NCI-H2029 (cell line): ENCODE measurements at places on chromosomes 3 and 15.

DNA sequence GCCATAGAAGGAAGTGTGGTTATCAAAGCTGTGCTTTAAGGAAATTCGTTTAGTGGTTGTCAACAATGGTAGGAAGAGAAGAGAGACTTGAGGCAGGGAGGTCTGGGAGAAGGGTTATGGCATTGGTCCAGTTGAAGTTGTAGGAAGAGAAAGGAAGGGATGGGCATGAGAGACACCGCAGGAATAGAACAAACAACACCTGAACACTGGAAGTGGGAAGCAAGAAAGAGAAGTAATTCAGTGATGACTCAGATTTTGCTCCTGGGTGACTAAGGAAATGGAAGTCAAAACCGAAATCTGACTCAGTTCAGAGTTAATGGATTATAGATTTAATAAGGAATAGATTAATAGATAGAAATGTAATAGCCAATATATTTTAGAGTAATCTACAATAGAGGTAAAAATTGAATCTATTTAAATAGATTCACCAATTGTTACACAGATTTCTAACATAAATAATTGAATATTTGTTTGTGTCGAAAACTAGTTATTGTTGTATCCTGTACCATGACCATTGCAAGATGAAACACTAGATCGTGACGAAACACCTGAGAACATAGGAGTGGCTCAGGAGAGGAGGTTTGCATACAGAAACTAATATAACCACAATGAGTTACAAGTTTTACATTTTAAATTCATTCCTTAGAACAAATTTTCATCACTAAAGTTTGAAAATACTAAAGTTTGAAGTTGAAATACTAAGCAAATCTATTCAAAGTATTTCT lies 36.0 kb downstream of the THBS1 start:
- no peak for DNase-seq

- no peak for DNase-seq
Measured at GRCh38 chr3:12730506-12731242, 28.4 kb downstream of the TMEM40 start.

DNA sequence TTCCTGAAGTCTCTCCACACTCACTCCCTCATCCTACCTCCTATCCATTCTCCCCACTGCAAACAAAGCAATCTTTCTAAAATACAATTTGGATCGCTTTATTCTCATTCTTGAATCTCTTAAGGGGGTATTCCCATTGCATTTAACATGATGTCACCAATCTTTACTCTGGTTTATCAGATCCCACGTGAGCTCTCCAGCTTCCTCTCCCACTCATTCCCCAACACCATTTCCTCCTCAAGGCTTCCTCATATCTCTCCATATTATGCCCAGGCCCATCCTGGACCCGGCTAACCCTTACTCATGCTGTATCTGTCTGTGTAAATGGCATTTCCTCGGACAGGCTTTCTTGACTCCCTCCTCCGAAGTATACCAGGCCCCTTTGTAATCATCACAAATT lies 165.0 kb downstream of the CD47 start:
- no peak for DNase-seq

- no peak for DNase-seq
Measured at GRCh38 chr3:49265661-49266386, 11.2 kb downstream of the C3orf62 start.

- DNase-seq, result no peak
Measured at GRCh38 chr3:13688034-13688433, 139.1 kb downstream of the FBLN2 start.

DNA sequence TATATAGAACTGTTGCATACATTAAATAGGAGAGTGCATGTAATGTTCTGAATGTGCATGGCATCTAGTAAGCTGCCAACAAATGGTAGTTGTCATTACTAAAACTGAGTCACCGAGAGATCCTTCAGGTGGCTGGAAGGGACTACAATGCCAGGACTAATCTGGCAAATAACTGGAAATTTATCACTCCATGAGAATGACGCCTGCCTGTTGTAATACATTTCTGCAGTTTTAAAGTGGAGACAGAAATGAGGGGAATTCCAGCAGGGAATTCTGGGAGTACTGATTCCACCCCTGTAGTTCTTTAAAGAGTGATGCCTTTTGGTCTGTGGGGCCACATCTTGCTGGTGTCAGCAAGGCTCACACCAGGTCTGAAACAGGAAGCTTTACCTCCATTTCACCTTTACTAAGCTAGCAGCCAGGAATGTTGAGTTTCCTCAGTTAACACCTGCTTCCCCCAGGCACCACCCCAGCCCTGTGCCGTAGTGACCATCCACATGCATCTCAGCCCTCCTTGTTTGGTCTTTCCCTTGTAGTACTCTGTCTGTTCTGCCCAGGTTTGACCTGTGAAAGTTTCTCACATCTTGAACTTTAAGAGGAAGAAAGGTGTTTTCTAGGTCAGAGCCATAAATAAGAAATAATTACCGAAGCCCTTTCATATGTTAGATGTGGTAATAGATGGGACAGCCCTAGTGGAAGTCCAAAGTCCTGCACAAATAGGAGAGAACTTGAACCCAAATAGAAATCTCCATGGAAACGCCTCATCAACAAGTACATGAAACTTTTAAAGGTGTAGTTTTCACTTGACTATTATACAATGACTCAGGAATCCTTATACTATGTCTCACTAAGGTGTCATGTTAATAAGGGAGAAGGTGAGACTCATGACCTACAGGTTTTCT lies 56.7 kb upstream of the LMOD3 start:
- DNase-seq, result no peak

DNA sequence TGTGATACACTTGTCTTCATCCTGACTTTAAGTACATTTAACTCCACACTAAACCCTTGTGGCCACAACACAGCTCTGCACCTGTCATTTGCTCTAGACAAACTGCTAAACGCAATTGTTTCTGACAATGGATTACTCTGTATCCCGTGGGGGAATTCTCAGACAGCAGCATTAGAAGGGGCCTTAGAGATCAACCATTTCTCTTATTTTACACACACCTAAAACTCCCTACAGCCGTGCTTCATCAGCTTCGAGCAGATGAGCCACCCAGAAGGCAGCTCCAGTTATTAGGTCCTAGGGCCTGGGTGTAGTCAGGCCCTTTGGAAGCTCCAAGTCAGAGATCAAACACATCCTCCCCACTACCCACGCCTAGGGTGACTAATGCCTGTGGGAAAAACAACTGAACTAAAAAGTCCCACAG lies 1.3 kb upstream of the IL12A start:
- no peak for DNase-seq

GRCh38 chr15:66138892-66139590 lies 114.5 kb downstream of the MEGF11 start:
- no peak for DNase-seq

- no peak for DNase-seq
Measured at GRCh38 chr3:16464511-16465148, 48.9 kb downstream of the RFTN1 start.

- no peak for DNase-seq
Measured at GRCh38 chr3:124840331-124840730, 46.8 kb downstream of the ITGB5 start.

DNA sequence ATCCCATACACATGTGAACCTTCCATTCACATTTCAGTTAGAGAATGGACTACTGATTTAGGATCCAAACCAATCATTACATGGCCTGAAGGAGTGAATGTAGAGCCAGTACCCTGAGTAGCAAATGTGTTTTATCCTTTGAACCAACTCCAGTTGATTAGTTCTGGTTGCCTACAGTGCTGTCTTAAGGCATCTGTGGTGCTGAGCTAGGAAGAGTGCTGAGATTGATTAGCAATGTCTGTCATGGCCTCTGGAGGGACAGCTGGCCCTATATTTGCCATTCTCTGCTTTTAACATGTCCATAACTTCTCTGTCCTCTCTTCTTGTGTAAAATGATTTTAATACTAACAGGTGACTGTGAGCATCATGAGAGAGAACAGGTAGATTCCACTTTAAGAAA lies 11.1 kb downstream of the LRTM1 start:
- DNase-seq, result no peak

DNA sequence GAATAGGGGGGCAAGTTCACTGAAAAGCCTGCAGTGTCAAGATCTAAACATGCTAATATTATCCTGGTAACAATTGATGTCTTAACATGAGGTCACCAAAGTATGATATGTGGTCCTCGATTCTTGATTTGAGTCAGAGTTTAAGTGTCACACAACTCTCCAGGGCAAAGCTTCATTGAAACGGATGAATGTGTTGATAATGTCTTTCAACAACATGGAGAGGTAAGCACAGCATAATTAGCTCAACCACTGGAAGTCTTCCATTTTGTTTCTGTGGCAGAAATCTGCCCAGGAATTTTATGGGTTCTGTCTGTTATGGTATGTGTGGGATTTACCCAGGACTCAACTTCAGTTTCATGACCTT lies 591.5 kb downstream of the ZNF385D start:
- no peak for DNase-seq

DNA sequence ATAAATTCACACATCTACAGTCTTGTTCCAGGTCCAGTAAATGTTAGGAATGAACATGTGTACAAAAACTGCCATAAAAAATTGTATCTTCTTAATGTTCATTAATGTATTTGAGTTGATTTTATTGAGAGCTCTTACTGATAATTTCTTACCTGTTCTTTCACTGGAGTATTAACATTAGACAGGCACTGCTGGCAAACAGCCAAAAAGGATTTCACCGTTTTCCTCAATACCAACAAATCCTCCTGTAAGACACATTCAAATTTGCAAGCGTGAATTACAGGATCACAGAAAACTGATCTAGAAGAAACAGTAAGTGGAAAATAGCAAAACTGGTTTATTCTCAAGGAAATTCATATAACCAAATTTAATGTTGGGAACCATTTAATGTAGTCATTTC lies 127.4 kb downstream of the PCCB start:
- no peak for DNase-seq

DNA sequence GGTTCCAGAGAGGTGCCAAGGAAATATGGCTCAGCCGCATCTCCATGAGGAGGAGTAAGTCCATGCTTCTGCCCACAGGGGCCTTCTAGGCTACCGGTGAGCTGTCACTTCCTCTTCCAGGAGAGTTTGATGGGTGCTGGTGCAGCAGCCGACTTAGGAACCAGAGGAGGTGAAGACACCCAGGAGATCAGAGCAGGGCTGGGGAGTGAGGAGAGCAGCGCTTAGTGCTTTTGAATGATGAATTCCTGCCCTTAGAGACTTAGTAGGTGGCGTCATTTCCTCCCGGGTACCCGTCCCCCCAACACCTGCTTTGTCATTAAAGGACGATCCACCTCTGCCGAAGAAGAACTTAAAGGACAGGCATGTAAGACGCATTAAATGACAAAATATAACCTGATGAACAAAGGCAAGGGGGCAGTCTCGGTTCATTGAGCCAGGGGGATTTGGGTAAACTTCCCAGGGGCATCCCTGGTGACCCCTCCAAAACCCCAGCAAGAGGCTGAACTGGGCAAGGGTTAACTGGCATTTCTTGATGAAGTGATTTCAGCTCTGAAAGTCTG lies 67.6 kb downstream of the HES1 start:
- DNase-seq, result no peak

DNA sequence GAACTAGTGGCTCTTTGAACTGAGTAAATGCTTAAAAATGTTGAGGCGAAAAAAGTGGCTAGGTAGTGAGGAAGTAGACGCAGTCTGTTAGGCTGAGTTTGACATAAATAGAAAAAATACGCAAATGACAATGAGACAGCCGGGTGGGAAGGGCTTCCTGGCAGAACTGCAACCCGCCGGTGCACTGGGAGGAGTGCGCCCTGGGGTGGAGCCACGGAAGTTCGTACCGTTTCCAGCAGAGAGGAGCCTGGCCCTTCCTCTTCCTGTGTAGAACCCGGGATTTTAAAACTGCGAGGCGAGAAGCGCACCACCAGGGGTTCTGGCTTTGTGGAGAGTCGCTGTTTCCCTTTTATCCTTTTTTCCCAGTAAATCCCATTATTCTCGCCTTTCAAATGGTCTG lies 602.6 kb downstream of the PYDC2 start:
- no peak for DNase-seq

DNA sequence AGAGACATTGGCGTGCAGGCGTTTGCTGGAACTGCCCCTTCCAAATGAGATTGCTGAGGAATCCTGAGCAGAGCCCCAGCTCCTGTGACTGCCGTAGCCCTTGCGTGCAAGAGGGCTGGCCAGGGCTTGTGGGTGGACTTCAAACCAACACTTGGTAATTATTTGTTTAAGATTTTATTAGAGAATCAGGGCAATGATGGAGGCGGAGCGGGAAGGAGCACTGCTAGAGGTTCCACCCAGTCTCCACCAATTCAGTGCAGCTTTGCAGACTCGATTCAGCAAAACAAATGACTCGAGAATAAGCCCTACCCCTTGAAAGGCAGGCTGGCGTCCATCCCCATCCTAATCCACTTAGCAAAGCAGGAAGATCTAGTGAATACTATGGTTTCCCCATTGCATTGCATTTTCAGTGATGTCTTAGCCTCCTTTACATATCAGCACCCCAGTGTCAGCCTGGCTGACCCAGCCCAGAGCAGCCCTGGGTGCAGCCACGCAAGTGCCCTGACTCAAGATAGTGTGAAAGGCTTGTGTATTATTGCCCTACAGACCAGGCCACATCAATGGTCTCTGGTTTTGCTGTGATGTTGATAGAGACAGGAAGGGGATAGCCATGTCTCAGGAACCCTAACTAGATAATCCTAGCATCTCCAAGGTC lies 26.0 kb downstream of the GLDN start:
- DNase-seq, result no peak

GRCh38 chr15:72538931-72539330 lies 64.8 kb downstream of the ARIH1 start:
- DNase-seq, result no peak

DNA sequence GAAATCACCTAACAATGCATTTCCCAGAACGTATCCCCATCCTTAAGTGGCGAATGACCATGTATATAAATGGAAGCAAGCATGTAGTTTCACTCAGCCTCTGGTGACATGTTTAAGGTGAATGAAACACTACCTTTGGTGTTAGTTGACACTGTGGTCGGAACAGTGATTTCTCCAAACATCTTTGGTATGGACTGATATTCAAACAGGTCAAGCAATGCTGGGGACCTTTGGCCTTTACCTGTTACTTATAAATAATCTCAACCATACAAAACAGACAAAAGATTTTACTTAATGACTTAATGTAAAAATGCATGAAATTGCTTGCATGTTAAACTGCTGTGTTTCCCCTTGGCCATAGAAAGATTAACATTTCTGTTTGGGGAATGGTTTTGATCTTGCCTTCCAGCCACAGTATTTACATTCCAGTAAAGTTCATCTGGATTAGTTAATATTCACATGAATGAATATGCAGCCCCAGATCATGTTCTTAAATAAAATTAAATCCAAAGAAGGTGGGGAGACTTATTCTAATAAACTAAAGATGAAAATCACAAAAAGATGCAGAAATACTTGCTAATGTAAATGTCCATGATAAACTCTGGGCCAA lies 74.4 kb upstream of the HES1 start:
- no peak for DNase-seq

- DNase-seq, result no peak
Measured at GRCh38 chr3:146195030-146195429, 34.0 kb upstream of the PLOD2 start.

DNA sequence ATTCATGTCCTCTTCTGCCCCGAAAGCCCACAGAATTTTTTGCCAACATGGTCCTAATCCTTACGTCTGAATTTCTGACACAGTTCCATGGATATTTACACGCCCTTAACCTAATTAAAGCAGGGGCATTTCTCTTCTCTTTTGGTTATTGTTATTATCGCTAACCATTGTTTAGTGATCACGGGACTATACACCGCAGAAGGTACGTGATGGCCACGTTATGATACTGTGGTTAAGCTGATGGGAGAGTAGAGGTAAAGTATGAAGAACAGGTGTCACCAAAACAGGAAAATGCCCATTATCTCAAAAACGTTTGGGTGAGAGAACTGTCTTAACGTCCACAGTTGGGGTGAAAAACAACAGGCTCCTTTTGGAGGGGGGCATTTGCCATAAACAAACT lies 26.4 kb downstream of the CCR4 start:
- no peak for DNase-seq

GRCh38 chr3:182908471-182908870 lies 71.9 kb downstream of the DCUN1D1 start:
- no peak for DNase-seq
